ENCODE measurements at places on chromosomes 2 and 18. TPM values are rescaled to one million over a fixed set of nuclear protein-coding genes. Genes with fewer than 3 reads are reported as not detected.

Gene SLC4A3
- total RNA-seq: 2.6 TPM

Gene RND3
- total RNA-seq: 14.0 TPM

DNA sequence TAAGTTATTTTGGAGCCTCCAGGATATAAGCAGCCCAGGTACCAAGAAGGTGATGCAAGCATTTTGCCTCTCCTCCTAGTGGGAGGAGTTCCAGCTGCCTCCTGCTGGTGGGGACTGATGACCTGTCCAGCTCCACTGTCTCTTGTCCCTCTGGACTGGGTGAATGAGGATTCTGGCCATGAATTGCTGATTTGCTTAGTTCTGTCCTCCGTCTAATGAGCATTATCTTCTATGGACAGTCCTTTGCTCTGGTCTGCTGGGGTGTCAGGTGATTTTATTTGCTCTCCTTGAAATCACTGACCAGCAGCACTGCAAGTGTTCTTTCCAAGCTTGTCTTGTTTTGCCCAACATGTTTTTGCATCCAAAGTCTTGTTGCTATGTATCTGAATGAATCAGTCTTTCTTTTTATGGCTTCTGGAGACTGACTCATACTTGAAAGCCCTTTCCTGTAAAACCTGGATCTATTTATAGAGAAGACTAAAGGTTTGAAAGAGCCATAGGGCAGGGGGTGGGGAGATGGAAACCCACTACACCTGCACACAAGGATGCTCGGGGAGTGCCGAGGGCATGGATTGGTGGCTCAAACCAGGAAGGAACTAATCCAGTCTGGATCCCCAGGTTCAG is 40.5 kb upstream of the EFHD1 start:
- no peak for DNase-seq

GRCh38 chr2:95695613-95696012 is 103.8 kb downstream of the TRIM43 start:
- no peak for DNase-seq
